ENCODE measurements at places on chromosomes 16 and 17.

DNA sequence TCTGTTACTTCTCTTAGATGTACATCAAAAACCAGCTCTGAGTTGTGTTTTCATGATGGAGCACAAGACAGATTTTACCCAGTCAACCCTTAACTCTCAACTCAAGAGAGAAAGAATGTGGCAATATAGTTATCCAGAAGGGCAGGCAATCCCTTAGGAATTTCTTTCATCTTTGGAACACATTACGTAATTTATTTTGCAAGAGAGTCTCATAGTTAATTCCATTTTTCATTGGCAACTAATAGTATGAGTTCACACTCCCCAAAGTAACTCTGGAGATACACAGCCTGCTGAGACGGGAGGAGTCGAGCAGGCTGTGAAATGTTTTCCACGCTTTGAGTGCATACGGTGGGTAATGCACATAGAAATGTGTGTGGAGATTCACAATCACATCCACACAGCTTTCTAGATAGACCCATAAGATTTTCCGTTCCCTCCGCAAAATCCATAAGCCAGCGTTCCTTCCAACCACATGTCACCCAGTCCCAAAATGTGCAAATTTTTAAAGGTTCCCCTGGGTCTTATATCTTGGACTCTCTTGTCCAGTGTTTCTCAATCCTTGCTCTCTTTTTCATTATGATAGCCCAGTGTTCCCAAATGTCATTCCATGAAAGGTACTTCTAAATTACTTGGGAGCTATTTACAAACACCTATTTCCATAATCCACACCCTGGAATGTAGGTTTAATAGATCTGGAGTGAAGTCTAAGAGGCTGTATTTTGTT lies 8.4 kb upstream of the CDRT4 start:
- DNase-seq, result peak; percentile 72

DNA sequence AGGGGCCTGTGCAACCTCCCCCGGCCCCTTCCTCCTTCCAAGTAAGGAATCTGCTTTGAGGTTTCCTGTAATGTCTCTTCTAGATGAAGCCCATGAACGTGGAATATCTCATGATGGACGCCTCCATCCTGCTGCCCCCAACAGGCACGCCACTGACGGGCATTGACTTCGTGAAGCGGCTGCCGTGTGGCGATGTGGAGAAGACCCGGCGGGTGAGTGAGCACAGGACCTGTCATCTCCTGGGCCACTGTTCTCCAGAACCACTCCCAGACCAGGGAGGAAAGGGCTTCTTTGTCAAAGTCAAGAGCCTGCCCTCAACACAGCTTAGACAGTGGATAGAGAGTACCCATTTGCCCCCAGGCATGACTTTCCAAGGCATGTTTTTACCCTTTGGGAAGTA lies 107.1 kb downstream of the CLEC16A start:
- no peak for DNase-seq

- no peak for DNase-seq
Observed at GRCh38 chr16:77190190-77190477, 856 bp upstream of the MON1B start.

GRCh38 chr17:73663614-73664013 lies 19.4 kb upstream of the SDK2 start:
- no peak for DNase-seq

DNA sequence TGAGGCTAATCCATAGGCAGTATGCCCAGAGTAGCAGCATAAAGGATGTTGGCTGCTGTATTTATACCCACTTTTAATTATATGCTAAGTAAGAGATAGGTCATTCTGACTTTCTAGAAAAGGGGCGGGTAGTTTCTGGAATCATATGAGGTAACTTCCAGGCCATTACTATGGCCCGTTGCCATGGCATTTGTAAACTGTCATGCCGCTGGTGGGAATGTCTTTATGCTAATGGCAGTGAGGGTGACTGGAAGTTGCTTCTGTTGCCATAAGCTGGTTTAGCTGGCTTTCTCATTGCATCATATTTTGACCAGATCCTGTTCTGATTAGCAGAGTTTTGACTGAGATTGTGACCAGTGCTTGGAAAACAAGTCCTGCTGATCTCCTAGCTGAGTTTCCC lies 929.6 kb upstream of the CDH8 start:
- DNase-seq, result no peak
